ENCODE measurements at places on chromosomes 1 and 21.

- no peak for DNase-seq
These were observed 611.6 kb downstream of the SMYD3 start for GRCh38 chr1:245895455-245895959.

GRCh38 chr21:42369821-42370220 is 3.5 kb upstream of the TFF1 start:
- no peak for DNase-seq

DNA sequence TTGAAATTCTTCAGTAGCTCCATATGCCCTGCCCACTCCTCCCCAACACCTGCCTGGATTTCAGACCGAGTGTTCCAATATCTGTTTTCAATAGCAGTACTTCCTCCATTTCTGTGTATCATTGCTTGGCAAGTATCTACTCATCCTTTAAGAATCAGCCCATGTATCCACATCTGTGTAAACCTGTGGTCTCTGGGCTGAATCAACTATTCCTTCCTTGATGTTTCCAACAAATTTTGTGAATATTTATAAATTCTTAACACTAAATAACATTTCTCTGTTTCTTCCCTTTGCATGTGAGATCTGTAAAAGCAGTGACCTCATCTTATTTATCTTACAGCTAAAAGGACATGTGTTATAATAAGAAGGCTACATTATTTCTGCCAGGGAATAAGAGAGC is 26.0 kb upstream of the UAP1 start:
- DNase-seq: no peak

GRCh38 chr1:77276941-77277340 is 4.9 kb upstream of the AK5 start:
- DNase-seq: no peak

GRCh38 chr1:29835874-29836273 is 599.6 kb downstream of the PTPRU start:
- peak; percentile 47 for DNase-seq

- DNase-seq: peak; percentile 13
These were observed 169.7 kb upstream of the RAB4A start for GRCh38 chr1:229101011-229101871.

DNA sequence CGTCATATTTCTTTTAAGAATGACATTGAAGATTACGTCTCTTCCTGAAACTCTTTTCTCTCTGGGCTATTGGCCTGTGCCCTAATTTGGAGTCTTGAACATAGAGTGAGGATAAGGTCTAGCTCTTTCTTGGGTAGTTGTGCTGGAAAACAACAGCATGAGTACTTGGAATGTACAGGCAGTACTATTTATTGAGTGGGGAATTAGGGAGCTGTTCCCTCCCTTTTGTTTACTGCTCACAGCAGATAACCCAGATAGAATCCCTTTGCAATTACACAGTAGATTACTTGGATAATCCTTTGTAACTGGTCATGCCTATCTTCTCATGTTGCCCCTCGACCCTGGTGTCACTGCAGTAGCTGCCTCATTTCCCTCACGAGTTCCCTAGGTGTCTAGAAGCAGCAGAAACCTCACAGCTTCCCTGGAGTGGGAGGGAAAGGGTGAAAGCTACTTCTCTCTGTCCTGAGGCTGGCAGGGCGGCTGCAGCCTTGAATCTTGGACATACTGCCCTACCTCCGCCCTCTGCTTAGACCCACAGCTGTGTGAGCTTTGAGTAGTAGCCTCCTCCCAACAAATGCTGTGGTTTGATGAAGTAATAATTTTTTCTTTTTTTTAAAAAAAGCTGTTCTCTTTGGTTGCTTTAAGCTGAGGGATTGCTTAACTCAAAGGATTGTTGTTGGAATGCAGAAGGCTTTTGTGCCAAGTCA is 70.6 kb downstream of the FGGY start:
- DNase-seq: peak; percentile 76

- DNase-seq: no peak
These were observed 6.8 kb upstream of the UTP25 start for GRCh38 chr1:209820986-209821385.

DNA sequence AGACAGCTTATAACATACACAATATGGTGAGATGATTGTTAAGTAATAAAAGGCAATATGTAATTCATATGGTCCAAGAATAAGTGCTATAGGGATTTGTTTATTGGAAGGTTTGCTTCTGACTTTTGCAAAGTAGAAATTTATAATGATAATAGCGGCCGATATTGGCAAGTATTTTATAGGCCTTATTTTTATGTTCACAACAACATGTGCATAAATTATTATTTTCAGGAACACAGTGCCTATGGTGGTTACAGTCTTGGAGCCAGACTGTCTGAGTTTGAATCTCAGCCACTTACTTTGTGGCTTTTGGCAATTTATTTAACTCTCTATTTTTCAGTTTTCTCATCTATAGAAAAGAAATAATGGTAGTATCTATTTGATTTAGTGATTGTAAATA is 607.5 kb downstream of the USP25 start:
- no peak for DNase-seq

DNA sequence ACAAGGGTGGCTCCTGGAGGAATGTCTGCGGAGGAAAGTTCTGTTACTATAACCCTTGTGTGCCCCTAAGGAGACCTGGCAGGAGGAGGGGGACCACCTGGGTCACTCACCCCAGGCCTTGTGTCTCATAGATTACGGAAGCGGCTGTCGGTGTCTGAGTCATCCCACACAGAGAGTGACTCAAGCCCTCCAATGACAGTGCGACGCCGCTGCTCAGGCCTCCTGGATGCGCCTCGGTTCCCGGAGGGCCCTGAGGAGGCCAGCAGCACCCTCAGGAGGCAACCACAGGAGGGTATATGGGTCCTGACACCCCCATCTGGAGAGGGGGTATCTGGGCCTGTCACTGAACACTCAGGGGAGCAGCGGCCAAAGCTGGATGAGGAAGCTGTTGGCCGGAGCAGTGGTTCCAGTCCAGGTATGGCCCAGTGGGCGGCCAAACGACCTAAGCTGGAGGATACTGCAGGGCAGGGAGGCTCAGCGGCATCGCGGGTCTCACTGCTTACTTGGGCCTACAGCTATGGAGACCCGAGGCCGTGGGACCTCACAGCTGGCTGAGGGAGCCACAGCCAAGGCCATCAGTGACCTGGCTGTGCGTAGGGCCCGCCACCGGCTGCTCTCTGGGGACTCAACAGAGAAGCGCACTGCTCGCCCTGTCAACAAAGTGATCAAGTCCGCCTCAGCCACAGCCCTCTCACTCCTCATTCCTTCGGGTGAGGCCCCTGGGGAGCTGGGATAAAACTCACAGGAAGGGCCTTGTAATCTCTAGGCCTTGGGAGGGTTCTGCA is 101.4 kb downstream of the PIK3R3 start:
- DNase-seq: no peak

GRCh38 chr1:234119431-234119830 is 215.0 kb downstream of the SLC35F3 start:
- no peak for DNase-seq

DNA sequence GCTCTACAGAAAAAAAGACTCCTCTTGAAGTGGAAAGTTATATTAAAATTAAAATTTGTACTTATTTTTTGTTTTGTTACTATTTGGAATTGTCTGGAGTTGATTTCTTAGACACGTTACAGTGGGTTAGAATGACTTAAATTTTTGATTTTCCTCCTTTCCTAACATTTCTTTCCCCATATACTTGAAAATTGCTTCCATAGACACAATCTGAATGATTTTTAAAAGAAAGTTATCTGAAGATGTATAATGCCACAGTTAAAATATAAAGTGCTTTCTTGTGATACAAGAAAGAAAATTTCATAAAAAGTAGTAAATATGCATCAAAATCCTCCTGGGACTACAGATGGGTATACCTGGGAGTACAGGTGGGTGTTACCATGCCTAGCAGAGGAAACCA is 2.3 kb downstream of the HS2ST1 start:
- no peak for DNase-seq

GRCh38 chr1:235952950-235953615 is 86.4 kb upstream of the LYST start:
- DNase-seq: no peak

- DNase-seq: no peak
These were observed 67.1 kb upstream of the NBL1 start for GRCh38 chr1:19577036-19577435.

DNA sequence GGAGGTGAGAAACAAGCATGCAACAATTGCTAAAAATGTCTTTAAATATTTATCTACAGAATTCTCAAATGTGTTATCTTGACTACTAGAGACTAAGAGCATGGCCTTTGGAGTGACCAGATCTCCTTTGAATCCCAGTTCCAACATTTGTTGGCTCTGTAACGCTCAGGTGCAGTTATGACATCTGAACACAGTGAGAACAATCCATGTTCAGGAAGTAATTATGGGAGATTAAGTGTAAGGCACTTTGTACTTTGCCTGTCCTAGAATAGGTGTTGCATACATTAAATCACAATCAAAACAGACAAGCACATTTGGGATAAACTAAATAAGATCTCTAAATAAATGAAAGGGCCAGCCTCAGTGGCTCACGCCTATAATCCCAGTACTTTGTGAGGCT is 454.5 kb downstream of the SMYD3 start:
- no peak for DNase-seq

DNA sequence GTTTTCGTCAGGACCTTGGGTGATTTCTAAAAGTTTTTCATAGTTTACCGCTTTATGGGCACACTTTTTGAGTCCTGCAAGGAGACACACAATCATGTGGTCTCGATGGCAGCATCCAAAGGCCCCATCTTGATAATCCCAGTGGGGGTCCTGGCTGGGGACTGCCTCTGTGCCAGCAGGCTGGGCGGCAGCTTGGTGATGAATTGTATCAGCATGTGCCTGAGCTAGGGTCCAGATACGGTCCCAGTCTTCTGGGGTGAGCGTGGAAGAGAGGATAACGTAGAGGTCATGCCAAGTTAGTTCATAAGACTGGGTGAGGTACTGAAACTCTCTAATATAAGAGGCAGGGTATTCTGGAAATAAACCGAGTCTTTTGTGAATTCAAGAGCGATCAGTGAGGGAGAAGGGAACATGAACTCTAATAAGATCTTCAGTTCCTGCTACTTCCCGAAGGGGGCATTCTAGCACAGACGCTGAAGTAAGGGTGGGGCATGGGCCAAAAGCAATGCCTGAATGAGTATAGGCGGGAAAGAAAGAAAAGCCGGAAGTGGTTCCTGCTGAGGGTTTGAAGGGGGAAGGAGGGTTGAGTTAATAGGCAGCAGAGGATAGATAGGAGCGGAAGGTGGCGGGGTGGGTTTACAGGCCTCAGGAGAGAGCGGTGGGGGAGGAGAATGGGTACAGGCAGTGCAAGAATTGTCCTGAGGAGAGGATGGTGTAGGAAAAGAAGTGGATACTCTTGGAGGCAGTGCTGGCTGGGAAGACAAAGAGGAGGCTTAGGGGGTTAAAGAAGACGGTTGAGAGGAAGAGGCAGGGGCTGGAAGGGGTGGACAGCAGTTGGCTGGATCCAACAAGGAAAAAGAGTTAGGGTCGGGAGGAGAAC is 1.6 kb downstream of the ERVH48-1 start:
- DNase-seq: no peak

DNA sequence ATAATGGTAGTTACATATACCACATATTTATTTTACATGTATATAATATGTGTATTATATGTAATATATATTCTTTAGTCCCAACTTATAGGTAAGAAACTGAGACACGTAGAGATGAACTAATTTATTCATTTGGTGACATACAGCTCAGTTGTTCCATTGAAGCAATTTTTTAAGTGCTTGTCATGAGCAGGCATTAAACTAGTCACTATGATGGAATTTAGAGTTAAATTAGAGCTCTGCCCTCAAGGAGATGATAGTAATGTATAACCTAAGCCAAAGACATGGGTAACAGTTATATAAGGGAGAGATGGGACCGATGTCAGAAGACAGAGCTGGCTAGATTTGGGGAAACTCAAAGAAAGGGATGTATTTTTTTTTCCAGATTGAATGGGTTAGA is 83.0 kb downstream of the ST6GALNAC5 start:
- no peak for DNase-seq

- DNase-seq: no peak
These were observed 61.3 kb upstream of the WDR26 start for GRCh38 chr1:224495866-224496265.

DNA sequence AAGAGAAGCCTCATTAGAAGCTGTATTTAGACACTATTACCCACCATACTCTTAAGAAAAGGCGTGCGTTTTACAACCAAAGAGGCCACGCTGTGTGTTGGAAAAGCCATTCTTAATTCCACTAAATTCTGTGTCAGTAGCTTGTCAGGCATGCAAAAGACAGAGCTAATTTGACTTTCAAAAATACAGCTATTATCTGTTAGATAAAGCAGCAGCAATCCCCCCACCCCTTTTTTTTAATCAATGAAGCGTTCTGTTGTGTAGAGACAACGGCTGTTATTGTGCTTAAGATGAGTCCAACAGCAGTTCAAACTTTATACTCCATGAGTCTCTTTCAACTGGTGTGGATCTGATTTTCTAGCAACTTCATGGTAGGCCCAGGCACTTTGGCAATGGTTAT is 43.5 kb downstream of the PLA2G4A start:
- DNase-seq: no peak

GRCh38 chr21:42905195-42905594 is 12.1 kb downstream of the NDUFV3 start:
- DNase-seq: no peak

GRCh38 chr1:22524481-22524880 is 38.8 kb upstream of the EPHA8 start:
- DNase-seq: no peak

- DNase-seq: no peak
These were observed 11.9 kb downstream of the C2CD2 start for GRCh38 chr21:41941941-41942340.

- DNase-seq: no peak
These were observed 29.4 kb upstream of the CRP start for GRCh38 chr1:159743651-159744410.

DNA sequence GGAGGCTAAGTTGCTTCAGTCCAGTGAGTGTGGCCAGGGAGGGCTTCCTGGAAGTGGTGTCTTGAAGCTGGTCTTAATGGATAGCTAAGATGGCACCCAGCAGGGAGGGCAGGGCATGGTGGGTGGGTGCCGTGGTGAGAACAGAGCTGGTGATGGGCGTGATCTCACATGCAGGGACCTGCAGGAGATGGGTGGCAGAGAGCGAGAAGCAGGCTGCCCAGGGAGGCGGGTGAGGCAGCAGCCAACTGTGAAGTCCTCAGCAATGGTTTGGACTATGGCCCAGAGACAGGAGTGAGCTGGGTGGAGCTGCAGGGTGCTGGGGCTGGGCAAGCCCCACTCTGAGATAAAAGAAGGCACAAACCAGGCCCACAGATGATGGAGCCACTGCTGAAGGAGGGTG is 50.7 kb downstream of the UMODL1 start:
- no peak for DNase-seq

DNA sequence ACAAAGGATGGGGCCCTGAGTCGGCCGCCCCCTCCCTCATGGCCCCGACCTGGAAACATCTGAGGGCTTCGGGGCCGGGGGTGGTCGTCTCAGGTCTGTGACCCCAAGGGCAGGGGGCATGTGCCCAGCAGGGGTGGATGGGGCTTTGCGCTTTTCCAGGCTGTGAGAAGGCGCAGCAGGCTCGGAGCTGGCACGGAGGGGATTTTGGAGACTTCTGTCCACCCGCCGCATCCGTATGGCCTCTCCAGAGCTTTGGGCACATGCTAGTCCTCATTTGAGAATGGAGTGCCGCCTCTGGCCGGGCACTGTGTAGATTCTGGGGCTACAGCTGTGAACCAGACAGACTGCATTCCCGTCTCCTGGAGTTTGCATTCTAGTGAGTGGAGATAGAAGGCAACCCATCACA is 66.1 kb upstream of the WNT4 start:
- peak; percentile 40 for DNase-seq

GRCh38 chr1:109985247-109986053 is 885 bp downstream of the AHCYL1 start:
- DNase-seq: no peak

- no peak for DNase-seq
These were observed 22.9 kb downstream of the EXO1 start for GRCh38 chr1:241870746-241871430.

GRCh38 chr1:169141356-169141755 is 34.9 kb downstream of the ATP1B1 start:
- no peak for DNase-seq

Measured in ascending aorta (tissue), 2 donors.